ENCODE measurements at places on chromosomes 1 and 21. TPM values are rescaled to one million over a fixed set of nuclear protein-coding genes. Genes with fewer than 3 reads are reported as not detected.

DNA sequence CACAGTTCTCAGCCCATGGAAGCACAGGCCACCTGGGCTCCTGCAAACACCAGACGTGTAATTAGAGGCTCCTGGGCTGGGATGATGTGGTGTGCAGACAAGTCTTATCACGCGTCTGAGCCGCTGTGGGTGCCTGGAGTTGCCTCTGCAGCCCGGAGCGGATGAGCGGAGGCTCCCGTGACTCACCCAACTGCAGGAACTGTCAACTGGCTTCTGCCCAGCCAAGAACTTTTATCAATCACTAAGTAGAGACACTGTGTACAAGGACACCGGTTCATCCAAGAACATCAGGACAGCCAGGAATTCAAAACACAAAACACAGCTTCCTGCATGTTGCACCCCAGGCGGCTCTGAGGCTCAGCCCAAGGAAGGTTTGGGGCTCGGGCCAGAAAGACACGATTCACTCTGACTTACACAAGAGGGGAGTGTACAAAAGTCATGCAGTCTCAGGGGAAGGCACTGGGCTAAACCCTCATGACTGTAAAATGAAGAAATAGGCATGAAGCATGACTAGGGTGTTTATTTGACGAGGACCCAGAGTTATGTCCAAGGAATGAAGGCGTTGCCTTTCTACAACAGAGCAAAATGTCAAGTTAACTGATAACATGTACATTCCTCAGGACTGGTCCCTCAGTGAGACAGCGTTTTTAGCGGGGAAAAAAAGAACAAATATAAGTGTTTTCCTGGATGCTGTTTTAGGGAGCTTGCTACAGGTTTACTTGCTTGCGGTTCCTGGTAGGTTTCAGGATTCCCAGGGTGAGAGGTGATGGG lies 21.1 kb downstream of the ERRFI1 start:
- peaks cover 34% of the 10 kb centered on the region for H3K4me1 ChIP-seq
- peaks cover 8% of the 10 kb centered on the region for H3K36me3 ChIP-seq
- H3K27me3 ChIP-seq, result no peaks in the 10 kb centered on the region
- H3K27ac ChIP-seq, result peak overlapping the region; percentile 97
- H3K4me3 ChIP-seq, result peak overlapping the region; percentile 58

Gene MASP2
- 0.29 TPM for total RNA-seq

Gene KLHDC8A
- 0.50 TPM for total RNA-seq

Gene SLC50A1
- total RNA-seq, result 27.8 TPM

- no peak overlapping the region for H3K4me3 ChIP-seq
- no peak for DNase-seq
- no peaks in the 10 kb centered on the region for H3K36me3 ChIP-seq
- H3K27ac ChIP-seq, result no peak overlapping the region
- no peaks in the 10 kb centered on the region for H3K4me1 ChIP-seq
Measured at GRCh38 chr21:46083791-46084561, 13.9 kb upstream of the COL6A2 start.

DNA sequence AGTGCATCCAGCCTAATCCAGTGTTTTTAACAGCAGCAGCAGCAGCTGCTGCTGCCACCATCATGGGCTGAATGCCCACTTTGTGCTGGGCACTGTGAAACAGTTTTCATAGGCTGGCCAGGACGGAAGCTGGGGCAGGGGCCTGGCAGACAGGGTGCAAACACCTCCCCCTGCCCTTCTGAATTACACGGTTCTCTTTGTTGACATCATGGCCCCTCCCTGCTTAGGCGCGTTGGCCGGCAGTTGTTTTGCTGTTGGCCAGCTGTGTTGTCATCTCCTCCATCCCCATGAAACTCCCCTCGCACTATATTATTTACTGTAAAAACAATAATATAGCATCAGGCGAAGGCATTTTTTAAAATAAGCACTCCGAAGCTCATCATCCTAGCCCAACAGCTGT lies 33.1 kb downstream of the PTPRU start:
- H3K27ac ChIP-seq, result no peak overlapping the region
- DNase-seq, result no peak
- peaks cover 8% of the 10 kb centered on the region for H3K36me3 ChIP-seq
- H3K27me3 ChIP-seq, result no peaks in the 10 kb centered on the region
- H3K4me1 ChIP-seq, result peaks cover 29% of the 10 kb centered on the region
- no peak overlapping the region for H3K4me3 ChIP-seq

DNA sequence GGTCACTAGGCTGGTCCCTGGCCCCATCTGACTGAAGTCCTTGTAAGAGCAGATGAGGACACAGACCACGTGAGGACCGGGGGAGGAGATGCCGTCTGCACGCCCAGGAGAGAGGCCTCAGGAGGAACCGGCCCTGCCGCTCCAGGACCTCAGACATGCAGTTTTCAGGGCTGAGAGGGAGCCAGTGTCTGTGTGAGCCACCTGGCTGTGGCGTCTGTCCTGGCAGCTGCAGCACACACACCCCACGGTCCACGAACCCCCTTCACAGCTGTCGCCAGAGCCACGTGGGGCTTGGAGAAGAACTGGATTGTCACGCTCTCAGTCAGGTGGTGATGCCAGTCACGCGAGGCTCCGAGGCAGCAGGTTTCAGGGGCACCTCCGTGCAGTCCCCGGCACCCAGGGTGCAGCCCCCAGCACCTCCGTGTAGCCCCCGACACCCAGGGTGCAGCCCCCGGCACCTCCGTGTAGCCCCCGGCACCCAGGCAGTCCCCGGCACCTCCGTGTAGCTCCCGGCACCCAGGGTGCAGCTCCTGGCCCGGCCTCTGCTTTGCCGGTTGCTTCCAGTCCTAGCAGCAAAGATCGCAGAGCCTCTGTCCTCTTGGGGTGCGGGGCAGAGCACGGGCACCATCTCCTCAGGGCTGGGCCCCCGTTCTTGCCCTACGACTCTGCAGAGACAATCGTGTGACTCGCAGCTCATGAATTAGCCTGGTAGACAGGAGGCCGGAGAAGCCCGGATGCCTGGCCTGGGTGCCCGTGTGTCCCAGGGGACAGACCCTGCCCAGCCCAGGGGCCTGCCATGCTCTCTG lies 19.0 kb upstream of the SUMO3 start:
- H3K4me1 ChIP-seq, result no peaks in the 10 kb centered on the region
- peak overlapping the region; percentile 29 for H3K27ac ChIP-seq
- H3K4me3 ChIP-seq, result peak overlapping the region; percentile 25
- no peak for DNase-seq

DNA sequence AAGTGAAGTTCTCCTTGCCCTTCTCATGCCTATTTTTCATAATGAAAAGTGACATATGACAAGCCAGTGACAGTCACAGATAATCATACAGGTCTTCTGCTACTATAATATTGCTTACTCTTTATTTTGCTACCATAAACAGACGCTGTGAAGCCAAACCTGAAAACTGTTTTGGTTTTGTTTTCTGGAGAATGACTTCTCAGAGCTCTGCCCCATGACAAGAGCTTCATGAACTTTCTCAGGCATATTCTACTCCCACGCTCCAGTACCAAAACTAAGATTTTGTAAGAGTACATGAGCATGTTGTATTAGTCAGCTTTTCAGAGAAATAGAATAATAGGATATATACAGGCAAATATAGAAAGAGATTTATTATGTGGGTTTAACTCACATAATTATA lies 64.3 kb upstream of the VTCN1 start:
- peaks cover 6% of the 10 kb centered on the region for H3K4me1 ChIP-seq
- peak overlapping the region; percentile 72 for H3K27ac ChIP-seq
- no peak for DNase-seq
- no peaks in the 10 kb centered on the region for H3K27me3 ChIP-seq
- H3K36me3 ChIP-seq, result no peaks in the 10 kb centered on the region
- H3K4me3 ChIP-seq, result peak overlapping the region; percentile 26
